DMS53 (cell line): ENCODE measurements at places on chromosomes 4 and X.

- no peak for DNase-seq
Observed at GRCh38 chr4:172152284-172152683, 339.1 kb downstream of the GALNTL6 start.

DNA sequence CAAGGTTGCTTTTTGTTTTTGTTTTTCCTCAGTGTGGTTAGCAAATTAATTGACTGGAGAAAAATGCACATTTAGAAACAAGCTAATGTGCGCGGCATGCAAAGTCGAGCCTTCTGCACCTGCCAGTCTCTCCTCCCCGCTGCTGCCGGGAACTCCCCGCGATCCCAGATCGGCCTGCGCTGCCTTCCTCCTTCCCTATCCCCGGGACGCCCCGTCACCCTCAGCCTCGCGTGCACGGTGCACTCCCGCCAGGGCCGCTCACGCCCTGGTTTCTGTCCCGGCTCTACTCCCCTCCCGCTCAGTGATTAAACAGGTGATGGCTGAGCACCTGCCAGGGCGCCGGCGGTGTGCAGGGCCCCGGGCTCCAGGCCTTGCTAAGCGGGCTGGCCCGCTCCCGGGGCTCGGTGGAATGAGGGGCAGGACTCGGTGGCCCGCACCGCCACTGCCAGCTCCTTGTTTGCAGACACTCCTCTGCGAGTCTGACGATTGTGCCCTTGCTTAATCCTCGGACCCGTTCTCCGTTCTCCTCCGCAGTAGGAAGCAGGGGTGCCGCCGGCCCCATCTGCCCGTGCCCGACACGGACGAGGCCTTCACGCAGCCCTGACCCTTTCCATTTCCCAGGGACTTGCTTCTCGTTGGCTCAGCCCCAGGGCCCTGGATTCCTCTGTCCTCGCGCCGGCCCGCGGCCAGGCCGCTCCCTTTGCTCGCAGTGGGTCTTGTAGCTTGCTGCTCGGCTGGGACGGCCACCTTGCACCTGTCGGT is 143.4 kb downstream of the TRIML1 start:
- peak; percentile 68 for DNase-seq

DNA sequence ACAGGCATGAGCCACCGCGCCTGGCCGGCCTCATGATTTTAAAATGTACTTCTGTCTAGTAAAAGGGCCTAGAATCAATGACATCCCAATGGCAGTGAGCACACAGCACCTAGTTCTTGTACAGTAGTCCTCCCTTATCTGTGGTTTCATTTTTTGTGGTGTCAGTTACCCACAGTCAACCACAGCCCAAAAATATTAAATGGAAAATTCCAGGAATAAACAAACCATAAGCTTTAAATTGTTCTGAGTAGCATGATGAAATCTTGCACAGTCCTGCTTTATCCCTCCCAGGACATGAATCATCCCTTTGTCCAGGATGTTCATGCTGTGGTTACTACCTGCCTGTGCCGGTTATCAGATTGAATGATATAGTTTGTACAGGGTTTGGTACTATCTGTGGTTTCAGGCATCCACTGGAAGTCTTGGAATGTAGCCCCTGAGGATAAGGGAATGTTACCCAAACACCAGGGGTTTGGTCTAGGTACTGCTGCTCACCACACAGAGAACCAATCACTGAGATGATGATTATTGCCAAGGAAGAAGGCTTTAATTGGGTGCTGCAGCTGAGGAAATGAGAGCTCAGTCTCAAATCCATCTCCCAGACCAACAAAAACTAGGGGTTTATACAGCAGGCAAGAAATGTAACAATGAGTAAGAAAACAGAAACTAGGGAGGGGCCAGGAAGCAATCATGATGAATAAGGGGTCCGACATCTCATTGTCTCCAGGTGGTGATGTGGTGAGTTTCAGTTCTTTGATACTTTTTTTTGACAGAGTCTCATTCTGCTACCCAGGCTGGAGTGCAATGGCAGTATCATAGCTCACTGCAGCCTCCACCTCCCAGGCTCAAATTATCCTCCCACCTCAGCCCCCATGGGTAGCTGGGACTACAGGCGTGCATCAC is 16.2 kb upstream of the FHL1 start:
- peak; percentile 3 for DNase-seq

- peak; percentile 4 for DNase-seq
Observed at GRCh38 chr4:175772170-175772705, 39.8 kb downstream of the GPM6A start.

GRCh38 chrX:16039363-16039762 is 84.0 kb upstream of the GRPR start:
- DNase-seq, result no peak

- DNase-seq, result no peak
Observed at GRCh38 chr4:156538651-156539257, 432.8 kb downstream of the PDGFC start.

DNA sequence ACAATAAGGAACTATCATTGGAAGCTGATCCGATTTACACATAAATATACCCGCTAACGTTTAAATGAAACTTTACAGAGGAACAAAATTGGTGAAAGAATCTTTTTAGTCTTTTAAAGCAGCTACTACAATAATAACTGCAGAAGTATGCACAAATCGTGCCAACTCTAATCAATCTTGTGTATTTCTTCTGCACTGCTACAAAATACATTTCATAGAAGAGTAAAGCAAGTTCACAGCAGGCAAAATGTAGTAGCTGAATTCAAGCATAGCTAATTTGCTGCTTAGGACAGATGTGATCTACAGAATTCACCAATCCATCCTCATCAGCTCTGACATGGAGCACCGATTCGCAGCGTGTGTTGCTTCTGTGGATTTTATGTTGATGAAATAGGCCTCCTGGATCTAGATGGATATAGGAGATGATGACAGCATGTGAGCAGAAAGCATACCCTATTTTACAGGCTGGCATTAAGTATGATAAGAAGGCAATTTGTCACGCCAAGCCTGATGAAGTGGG is 367.3 kb upstream of the FGF13 start:
- no peak for DNase-seq

DNA sequence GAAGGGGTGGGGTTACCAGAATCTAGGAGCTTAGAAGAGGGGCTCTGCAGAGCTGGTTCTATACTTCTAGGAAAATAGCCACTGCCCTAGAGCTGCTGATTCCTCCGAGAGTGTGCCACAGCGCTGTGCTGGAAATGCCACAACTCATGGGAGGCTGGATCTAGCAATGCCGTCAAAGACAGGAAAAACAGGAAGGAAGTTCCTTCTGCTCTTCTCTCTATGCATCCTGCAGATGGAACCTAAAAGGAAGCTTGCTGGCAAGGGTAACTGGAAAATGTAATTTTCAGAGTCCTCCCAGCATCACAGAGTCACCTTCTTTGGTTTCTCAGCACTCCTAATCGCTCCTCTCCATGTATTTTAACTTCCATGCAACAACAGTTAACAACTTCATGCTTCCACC is 121.2 kb upstream of the TLL1 start:
- no peak for DNase-seq

DNA sequence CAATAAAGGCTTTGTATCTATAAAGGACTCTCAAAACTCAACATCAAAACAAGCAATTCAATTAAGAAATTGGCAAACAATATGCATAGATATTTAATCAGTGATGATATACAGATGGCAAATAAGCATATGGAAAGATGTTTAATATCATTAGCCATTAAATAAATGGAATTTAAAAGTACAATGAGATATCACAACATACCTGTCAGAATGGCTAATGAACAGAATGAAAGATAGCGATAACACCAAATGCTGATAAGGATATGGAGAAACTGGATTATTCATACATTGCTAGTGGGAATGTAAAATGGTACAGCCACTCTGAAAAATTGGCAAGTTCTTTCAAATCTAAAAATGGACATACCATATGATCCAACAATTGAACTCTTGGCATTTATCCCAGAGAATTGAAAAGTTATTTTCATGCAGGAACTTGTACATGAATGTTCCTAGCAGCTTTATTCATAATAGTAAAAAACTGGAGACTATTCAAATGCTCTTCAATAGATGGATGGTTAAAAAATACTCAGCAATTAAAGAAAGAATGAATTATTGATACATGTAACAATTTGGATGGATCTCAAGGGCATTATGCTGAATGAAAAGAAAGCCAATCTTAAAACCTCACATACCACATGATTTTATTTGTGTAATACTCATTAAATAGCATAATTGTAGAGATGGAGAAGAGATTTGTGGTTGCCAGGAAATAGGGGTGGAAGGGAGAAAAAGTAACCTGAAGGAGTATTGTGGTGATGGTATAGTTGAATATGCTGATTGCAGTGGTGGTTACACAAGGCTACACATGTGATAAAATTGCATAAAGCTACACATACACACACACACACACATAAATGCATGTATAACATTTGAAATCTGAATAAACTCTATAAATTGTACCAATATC is 45.9 kb upstream of the ALG13 start:
- DNase-seq, result no peak

GRCh38 chr4:151284534-151285245 is 7.7 kb downstream of the PRSS48 start:
- no peak for DNase-seq

GRCh38 chr4:158295053-158295452 is 84.8 kb downstream of the TMEM144 start:
- no peak for DNase-seq

- no peak for DNase-seq
Observed at GRCh38 chr4:823176-823760, 2.7 kb downstream of the CPLX1 start.

- DNase-seq, result no peak
Observed at GRCh38 chrX:18985186-18985435, 1.2 kb upstream of the PHKA2 start.

GRCh38 chr4:183011213-183011907 is 87.7 kb upstream of the WWC2 start:
- peak; percentile 21 for DNase-seq

DNA sequence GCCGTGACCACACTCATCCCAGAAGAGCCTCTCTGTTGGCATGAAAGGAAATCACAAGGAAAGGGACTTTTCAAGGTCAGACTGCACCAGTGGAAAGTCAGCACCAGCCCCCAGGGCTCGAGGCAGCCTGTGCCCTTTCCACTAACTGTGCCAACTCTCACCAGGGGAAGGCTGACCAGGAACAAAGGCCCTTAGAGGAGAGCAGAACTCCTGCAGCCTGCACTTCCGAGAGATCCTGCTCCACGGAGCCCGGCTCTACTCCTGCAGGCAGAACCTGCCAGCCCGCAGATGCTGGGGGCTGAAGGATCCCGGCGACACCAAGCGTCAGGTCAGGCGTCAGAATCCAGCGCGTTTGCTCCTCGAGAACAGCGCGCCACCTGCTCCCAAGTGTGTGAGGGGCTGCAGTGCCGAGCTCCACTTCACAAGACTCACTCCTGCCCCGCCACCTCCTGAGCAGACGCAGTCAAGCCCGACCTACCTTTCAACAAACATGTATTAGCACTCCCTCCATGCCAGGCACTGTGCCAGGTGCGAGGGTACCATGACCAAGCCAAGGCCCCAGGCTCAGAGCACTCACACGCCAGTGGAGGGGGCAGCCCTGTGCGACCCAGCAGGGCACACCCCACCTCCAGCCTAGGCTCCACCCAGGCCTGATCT is 13.6 kb upstream of the HELT start:
- DNase-seq, result peak; percentile 74

GRCh38 chr4:116733370-116733769 is 352.0 kb downstream of the TRAM1L1 start:
- DNase-seq, result no peak
